ENCODE measurements at places on chromosomes 6 and 20.

GRCh38 chr6:144265390-144265789, 19.7 kb upstream of the UTRN start:
- no peak for DNase-seq

- no peak for DNase-seq
Measured at GRCh38 chr6:104123227-104123626, 736.5 kb downstream of the HACE1 start.

- no peak for DNase-seq
Measured at GRCh38 chr20:8952721-8953120, 116.2 kb upstream of the PLCB4 start.

DNA sequence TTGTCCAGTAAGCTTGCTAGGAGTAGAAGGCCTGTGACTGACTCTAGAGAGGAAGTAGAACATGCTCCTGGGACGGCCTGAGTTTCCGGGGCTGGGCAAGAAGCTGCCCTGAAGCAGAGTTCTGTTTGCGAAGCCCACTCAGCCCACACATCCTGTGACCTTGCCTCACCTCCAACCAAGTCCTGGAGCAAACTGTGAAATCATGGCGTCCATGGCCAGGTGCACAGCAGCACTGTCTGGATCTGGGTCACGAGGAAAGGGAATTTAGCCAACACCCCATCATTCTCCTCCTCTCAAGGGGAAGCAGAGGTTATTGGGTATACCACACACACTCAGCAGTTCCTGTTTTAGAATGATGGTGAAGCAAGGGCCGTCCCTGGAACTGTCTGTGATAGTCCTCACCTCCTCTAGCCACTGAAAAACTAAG, 87.5 kb downstream of the CRYBG1 start:
- DNase-seq = no peak

GRCh38 chr6:143264379-143264778, 186.1 kb downstream of the ADAT2 start:
- no peak for DNase-seq

DNA sequence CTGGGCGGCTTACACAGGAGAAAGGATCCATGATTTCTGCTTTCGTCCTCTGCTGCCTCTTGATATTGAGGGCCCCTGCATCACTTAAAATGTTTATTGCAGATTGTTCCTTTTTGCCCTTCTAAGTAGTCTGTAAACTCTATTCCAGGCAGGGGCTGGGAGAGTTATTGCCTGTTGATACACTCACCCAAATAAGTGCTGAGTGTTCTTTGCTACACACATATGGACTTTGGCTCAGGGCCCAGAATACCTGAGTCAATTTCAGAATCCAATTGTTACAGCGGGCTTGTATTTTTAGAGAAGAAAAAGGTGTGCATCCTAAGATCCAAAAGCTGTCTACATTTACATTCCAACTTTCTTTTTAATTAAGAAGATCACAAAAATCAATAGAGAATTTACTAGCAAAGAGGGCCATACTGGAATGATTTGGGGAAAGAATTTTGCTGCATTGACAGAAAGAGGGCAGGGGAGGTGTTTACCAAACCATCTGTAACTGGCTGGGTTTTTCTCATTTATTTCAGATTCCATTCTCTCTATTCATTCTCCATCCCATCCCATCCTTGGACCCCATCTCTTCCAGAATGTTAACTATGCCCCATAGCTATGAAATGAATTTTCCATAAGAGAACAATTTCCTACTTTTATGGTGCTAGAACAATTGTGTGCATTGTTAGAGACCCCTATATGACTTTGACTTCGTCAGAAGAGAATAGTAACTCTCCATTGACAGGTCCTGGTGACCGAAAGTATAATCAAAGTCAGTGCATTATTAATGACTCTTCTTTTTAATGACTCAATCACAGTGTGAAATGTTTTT, 959.9 kb upstream of the FLRT3 start:
- DNase-seq = no peak

DNA sequence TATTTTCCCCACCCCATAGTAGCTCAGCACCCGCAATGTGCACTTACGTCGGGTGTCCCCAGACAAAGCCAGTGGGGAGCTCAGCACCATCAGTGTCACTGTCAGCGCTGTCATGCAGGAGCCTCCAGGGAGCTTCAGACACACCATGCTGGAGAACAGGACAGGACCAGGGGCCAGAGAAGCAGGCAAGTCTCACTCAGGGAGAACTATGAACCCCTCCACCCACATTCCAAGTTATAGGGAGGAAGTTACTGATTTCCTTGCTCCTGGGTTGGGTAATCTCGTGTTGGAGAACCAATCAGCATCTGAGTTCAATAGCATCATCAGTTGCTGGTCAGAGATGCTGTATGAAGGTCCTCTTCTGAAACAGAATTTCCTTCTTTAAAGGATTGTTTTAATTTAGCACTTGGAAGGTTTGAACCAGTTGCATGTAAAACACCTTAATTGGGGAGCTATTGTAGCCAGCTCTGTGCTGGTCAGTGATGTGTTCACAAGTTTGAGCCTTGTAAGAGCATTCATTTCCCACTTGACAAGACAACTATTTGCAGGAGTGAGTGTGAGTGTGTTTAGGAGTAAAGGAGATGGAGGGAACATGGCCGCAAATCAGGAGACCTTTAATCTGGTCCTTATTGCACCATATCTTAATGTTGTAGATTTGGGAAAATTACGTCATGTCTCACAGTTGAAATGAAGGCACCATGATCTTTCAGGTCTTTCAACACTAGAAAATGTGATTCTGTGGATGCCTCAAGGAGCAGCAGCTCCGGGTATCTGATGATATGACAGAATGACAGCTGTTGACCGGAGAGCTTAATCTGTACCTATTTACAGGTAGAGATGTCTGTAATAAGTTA, at the start of gene HLA-DRB1:
Gene HLA-DRB1, minus strand, starts transcription at position 253 of the 854 bp plus-strand sequence. Its CDS starts 106 bp downstream, at position 147.
- no peak for DNase-seq

- no peak for DNase-seq
Measured at GRCh38 chr6:32393665-32394420, 13.1 kb downstream of the BTNL2 start.

DNA sequence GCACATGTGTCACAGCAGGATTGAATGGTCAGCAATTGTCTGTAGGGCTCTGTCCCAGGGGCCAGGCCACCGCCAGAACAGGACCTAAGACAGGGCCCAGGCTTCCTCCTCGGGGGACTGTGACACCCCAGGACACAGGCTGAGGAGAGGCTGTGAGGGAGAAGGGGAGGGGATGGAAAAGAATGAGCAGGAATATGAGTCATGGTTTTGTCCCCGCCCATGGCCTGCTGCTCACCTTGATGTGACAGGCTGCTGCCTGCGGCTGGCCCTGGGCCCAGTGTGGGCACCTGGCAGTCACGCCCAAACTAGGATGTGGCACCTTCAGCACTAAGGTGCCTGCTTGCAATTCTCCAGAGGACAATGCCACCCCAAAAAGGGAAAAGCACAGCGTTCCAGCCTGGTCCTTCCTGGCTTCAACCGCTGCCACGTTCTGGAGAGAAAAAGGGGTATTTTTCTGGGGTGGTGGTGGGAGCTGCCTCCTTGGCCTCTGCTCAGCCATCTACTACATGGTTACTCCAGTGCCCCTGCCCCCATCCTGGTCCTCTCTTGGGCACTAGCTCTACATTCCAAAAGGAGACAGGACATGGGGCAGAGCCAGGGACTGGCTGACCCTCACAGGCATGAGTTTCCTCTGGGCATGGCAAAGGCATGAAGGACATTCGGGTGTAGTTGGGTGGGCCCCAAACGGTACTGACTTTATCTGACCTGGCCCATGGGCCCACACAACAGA, 93.4 kb downstream of the SLC22A23 start:
- no peak for DNase-seq

- DNase-seq = no peak
Measured at GRCh38 chr20:24033565-24033964, 45.0 kb upstream of the GGTLC1 start.

- DNase-seq = no peak
Measured at GRCh38 chr20:34954904-34955230, 739 bp downstream of the GSS start.

DNA sequence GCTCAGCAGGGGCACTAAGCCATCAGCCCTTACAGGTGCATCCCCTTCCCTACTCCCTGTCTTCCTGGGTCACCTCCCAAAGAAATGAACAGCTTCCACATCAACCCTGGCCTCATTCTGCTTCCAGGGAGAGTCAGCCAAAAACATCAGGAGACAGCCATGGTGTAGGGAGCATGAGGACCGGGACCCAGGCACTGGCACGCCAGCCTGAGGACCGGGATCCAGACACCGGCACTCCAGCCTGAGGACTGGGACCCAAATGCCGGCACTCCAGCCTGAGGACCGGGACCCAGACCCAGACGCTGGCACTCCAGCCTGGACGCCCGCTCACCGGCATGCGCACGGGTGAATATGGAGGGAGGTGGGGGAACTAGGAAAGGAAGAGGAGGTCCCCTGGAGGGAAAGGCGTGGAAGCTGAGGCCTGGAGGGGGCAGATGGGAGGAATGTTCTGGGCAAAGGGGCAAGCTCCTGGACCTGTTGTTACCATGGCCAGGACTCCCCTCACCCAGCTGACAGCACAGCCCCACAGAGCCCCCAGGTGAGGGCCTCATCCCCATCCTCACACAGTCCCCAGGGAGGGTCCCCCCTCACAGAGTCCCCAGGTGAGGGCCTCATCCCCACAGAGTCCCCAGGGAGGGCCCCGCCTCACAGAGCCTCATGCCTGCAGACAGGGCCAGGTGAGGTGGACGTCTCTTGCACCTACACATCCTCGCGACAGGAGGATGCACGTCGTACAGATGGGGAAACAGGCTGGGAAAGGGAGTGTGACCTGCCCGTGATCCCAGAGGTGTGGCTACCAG, 26.0 kb upstream of the MRGBP start:
- DNase-seq = no peak
